ENCODE measurements at places on chromosomes 2 and 18.

GRCh38 chr18:70418546-70419311, 129.9 kb downstream of the SOCS6 start:
- no peak for DNase-seq

GRCh38 chr18:1011349-1011748, 106.7 kb downstream of the ADCYAP1 start:
- no peak for DNase-seq

DNA sequence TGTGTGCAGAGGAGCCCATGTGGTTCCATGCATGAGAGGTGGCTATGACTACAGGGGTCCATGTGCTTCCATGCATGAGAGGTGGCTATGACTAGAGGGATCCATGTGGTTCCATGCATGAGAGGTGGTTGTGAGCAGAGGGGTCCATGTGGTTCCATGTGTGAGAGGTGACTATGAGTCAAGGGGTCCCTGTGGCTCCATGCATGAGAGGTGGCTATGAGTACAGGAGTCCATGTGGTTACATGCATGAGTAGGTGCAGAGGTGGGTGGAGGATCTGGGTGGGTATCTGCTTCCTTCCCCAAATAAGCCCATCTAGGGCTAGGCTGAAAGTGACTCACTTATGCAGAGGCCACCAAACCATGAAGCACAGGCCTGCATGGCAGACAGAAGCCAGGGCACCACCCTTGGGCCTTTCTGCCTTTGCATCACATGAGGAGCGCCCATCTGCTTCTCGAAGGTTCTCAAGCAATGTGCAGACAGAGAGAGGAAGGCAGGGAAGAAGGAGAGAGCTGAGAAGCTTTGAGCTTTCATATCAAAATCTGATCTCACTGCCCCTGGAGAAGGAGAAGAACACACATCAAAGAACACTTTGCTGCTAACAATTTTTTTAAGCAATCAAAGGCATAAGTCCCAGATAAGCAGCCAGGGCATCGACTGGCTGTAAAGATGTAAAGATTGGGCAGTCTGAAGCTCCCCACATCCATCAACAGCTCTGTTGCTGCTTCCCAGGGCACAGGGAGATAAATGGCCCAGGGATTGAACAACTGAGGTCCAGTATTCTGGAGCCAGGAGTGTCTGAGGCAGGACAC, 137.6 kb downstream of the TNS1 start:
- DNase-seq, result no peak

- no peak for DNase-seq
Observed at GRCh38 chr18:525036-525797, 24.7 kb upstream of the COLEC12 start.

GRCh38 chr18:3248658-3249359, 1.2 kb downstream of the MYL12A start:
- DNase-seq, result no peak

GRCh38 chr2:70807102-70807827, 13.1 kb downstream of the CLEC4F start:
- no peak for DNase-seq

DNA sequence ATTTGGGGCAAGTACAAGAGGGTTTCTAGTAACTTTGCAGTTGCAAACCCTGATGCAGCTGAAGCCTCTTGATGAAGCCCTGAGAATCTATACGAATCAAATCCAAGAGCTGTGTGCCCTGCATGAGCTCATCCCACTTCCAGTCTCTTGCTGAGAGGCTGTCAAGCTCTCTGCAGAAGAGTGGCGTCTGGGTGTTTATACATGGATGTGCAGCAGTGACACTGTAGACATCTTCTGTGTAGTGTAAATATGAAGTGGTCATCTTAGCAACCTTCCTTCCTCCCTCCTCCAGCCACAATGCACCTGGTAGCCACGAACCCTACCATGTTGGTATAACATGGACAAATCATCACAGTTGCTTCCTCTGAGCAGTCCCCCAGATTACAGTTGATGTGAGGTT, 18.4 kb upstream of the KIAA2012 start:
- no peak for DNase-seq

GRCh38 chr2:177324797-177325196, 60.3 kb upstream of the NFE2L2 start:
- DNase-seq, result no peak

DNA sequence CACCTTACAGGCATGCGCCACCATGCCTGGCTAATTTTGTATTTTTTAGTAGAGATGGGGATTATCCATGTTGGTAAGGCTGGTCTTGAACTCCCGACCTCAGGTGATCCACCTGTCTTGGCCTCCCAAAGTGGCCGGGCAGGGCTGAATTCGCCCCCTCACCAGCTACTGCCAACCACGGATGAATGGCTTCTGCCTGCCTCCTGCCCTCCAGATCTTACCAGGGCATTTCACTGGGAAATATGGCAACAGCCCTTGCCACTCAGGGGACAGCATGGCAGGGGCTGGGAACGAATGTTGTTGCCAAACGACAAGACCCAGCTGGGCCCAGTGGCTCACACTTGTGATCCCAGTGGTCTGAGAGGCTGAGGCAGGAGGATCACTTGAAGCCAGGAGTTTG, 1.8 kb upstream of the ALPP start:
- DNase-seq, result no peak

- no peak for DNase-seq
Observed at GRCh38 chr2:65818873-65819451, 386.6 kb upstream of the SPRED2 start.

DNA sequence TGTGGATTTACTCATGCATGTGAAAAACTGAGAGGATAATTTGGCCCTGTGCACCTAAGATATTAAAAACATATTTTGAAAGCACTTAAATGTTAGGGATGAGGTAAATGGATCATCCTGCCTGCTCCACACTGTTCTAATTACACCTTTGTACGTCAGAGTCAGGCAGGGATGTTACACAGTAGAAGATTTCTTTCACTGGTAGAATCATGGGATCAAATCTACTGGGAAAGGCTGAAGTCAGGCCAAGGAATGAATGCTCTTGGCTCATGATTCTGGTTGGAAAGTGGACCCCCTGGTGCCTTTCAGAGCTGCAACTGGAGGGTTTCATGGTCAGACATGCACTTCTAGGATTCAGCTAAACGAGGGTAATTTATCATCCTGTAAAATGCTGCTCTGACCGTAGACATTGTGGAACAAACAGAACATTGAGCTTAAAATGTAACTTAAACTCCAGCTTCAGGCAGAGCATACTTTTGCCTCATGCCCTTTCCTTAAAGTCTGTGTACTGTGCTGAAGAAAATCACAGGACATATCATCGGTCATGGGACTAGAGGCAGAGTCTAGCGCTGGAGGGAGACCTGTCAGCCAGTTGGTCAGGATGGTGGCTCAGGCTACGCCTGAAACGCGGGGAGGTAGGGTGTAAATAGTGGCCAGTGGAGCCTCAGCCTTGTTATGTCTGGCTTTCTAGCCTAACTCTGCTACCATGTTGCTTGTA, 4.9 kb downstream of the KCNE4 start:
- no peak for DNase-seq

DNA sequence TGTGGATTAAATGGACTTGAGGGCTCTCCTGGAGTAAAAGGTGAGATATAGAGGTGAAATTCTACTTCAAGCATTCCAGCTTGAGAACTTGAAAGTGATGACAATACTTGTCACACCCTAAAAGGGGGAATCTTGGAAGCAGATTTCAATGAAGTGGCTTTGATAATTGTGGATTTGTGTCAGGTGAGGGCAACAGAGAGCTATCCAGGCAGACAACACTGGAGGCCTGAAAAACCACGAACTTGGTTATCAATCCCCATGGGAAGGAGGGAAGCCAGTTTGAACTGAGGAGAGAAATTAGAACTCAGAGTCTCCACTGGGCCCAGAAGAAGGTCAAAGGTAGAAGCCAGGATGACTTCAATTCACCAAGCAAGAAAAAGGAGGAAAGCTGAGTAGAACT, 263.9 kb downstream of the FIGN start:
- DNase-seq, result no peak

- DNase-seq, result no peak
Observed at GRCh38 chr2:110101280-110101844, 14.3 kb downstream of the MALL start.

DNA sequence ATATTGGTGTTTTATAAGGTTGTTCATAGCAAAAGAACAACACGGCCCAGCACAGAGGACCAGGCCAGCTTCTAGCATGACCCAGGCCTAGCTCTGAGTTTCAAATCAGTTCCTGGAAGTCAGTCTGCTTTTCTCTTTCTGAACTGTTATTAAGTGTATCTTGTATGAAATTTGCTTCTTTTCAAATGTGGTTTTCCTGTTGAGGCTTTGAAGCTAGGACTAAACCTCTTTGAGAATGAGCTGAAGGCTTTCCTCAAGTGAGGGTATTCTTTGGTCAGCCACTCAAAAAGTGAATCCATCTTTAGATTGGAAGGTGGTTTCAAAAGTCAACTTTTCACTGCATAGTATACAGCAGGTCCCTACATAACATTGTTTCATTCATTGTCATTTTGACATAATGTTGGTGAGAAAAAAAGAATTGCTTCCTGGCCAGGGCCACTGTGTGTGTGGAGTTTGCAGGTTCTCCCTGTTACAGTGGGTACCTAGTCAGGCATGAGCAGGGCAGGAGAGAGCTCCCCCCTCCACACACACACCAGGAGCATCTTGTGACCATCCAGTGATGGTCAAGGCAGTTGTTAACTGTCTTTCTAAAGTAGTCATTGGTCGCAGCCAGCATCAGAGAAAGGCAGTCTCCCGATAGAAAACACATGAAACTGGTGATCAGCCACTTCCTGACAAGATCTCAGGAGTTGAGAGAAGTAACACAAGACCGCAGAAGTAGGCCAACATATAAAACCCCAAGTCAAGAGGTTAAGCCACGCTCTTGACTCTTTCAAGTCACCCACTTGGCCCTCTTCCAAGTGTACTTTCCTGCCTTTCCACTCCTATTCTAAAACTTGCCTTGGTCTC, 6.7 kb upstream of the ACAA2 start:
- no peak for DNase-seq

GRCh38 chr2:58448065-58448507, 207.0 kb upstream of the FANCL start:
- no peak for DNase-seq

- no peak for DNase-seq
Observed at GRCh38 chr2:189153619-189154018, 25.9 kb downstream of the COL5A2 start.

- no peak for DNase-seq
Observed at GRCh38 chr2:137964066-137964858, at the start of gene HNMT. Gene HNMT, plus strand, starts transcription at chr2:137964473. Its CDS starts 19 bp downstream, at chr2:137964492.

GRCh38 chr2:207883002-207883780, 113.5 kb upstream of the FZD5 start:
- no peak for DNase-seq

DNA sequence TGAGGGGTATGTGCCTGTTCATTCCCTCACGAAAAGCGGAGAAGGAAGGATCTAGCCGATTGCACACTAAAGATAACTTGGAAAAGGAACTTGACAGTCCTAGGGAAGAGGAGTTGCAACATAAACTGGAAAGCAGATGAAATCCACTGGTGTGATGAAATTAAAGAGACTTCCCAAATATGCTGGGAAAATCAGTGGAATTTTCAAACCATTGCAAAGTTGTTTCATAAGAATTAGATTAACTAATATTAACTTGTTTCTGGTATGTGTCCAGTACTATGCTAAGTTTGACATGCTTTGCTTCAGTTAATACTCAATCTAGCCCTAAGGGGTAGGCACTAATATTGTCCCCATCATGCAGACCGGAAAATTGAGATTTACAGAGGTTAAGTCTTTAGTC, 222.7 kb downstream of the IKZF2 start:
- DNase-seq, result no peak

GRCh38 chr2:151567006-151567405, 157.3 kb downstream of the RIF1 start:
- no peak for DNase-seq

DNA sequence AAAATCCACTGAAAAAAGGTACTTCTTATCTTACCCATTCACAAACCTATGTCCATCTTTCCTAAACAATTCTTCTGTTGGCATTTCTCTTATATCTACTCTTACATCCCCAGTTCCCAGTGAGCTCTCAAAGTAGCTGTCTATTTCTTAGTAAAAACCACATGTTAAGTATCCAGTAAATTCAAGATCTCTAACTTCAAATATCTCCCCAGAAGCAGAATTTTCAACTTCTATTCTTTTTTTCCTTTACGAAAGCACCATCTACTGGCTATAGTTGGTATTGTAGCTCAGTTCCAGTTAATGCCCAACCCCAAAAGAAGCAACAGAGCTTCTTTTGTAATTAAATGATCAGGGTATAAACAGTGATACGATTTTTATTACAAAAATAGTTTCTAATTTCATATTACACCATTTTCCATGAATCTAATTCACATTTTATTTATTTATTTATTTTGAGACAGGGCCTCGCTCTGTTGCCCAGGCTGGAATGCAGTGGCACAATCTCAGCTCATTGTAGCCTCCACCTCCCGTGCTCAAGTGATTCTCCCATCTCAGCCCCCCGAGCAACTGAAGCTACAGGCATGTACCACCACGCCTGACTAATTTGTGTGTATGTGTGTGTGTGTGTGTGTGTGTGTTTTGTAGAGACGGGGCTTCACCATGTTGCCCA, 28.5 kb downstream of the HRH4 start:
- DNase-seq, result no peak

DNA sequence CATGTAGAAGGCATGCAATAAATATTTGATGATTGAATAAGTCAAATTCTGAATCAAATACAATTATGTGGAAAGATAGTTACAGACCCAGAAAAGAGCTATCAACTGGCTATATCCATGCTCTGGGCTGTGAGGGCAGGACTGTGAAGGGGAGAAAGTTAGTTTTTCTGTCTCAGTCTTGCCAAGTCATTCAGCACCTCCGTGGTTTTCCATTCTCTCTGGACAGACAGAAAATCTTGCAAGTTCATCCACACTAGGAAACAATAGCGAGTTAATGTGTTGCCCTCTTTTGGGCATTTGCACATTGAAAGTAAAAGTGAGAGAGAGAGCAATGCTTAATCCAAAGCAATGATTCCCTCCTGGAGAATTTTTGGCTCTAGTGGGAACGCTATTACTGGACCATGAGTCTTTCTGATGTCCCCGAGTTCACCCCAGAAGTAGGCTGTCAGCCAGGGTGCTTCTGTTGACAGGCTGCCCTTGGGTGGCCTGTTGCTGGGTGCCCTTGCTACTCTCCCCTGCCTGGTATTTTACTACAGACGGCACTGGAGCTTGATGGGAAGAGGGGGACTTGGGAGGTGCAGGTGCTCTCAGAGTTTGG, 238.3 kb downstream of the LOXHD1 start:
- no peak for DNase-seq

DNA sequence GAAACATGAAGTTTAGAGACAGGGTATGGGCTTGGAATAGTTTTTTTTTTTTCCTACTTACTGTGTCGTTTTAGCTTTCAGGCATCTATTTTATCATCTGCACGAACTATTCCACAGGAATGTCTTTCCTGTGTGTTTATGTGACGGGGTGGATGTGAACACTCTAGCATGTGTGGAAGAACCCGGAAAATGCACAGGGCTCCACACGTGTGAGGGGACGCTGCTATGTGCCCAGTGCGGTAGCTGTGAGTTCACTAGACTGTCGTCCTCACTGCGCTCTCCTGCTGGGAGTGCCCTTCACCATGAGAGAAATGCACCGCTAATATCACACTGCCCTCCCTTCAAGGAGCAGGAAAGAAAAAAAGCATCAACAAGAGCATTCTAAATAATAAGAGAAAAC, 250.8 kb upstream of the PXDN start:
- no peak for DNase-seq

Measured in cortex of kidney (tissue), 1 donor.